ENCODE measurements at places on chromosomes 1 and 21.

GRCh38 chr1:15329104-15329820, 80.4 kb upstream of the EFHD2 start:
- peaks cover 9% of the 10 kb centered on the region for H3K4me1 ChIP-seq
- H3K4me3 ChIP-seq: no peak overlapping the region
- DNase-seq: no peak
- no peak overlapping the region for H3K27ac ChIP-seq

DNA sequence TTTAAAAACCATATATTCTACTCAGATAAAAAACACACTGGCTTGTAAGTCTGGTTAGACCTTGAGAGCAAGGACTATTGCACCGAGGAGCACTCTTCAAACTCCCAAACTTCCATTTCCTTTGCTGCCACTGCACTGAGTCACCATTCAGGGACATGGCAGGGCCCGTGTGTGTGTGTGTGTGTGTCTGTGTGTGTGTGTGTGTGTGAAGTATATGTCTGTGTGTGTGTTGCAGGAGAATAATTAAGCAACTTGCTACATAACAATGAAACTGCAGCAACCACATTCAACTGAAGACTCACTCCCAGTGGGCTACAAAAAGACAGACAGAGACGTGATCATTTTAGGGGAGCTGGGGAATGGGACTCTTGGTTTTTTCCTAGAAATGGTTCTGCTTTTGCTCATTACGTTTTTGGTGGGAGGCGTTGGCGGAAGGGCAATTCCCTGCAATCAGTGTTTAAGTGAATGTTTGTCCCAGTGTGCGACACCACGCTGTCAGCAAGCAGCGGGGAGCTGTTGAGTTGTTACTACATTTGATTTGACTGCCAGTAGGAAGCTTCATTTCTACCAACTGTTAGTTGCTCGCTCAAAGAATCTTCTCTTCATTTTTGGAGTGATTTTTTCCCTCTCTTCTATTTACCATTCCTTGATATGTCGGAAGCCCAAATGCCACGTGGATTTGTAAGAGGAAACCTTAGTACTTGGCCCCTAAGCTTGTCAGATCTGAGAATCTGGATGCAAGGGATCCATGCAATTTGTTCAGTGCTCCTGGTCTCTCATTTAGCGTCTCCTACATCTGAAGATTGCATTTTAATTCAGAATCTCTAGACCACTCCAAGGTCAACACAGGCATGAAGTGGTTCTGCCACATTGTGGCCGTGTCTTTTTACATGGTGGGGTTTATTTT, 36.1 kb downstream of the ESRRG start:
- DNase-seq: no peak
- H3K36me3 ChIP-seq: no peaks in the 10 kb centered on the region
- no peak overlapping the region for H3K4me3 ChIP-seq
- H3K27me3 ChIP-seq: no peaks in the 10 kb centered on the region
- no peak overlapping the region for H3K27ac ChIP-seq
- H3K4me1 ChIP-seq: no peaks in the 10 kb centered on the region

- no peak for DNase-seq
- H3K4me3 ChIP-seq: no peak overlapping the region
- no peak overlapping the region for H3K27ac ChIP-seq
- no peaks in the 10 kb centered on the region for H3K27me3 ChIP-seq
Observed at GRCh38 chr1:164703960-164704411, 145.0 kb downstream of the PBX1 start.

DNA sequence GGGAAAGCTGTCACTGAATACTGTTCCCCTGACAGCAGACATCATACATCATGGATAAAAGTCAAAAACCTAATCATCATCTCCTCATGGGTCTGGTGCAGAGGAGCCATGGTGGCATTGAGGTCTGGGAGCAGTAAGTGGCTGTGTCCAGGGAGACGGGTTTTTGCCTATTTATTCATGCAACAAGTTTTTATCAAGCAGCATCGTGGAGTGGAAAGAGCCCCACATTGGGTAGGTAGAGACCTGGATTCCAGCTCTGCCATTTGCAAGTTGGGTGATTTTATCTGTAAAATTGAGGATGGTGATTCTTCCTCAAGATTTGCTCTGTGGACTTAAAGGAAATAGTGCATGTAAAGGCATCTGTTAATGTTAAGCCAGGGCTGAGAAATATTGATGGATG, 4.2 kb downstream of the CACHD1 start:
- no peak for DNase-seq
- H3K4me3 ChIP-seq: no peak overlapping the region

DNA sequence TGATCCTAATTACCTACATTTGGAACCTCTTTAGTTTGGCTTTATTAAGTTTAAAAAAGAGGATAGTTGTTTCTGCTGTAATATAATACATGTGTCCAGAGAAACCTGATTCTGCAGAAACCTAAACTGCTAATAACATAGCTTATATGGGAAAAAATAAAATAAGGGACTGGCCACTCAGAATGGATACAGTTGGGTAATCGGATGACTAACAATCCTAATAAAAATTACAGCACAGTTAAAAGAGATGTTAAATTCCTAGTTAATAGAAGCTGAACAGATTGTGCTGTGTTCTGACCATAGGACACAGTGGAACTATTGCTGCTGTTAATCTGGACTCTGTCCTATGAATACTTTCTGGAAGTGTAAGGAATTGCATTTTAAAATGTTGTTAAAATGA, 16.0 kb downstream of the ARV1 start:
- DNase-seq: no peak
- H3K4me3 ChIP-seq: no peak overlapping the region
- peaks cover 60% of the 10 kb centered on the region for H3K36me3 ChIP-seq
- H3K4me1 ChIP-seq: no peaks in the 10 kb centered on the region

DNA sequence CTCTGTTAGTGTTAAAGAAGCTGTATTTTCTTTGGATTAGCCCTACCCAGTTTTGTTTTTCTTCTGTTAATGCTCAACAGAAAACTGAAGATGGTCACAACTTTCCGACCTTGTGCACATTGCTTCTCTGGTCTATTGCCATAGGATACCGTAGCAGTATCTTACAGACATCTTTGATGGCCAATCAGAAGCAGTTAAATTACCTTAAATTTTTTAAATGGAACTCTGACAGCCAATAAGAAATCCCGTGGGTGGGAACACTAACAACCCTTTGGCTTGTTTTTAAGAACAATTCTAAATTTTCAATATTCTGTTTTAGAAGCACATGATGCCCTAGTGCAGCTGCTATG, 17.2 kb downstream of the NFYC start:
- peak overlapping the region; percentile 51 for H3K4me3 ChIP-seq
- H3K27me3 ChIP-seq: no peaks in the 10 kb centered on the region
- DNase-seq: no peak
- H3K4me1 ChIP-seq: peaks cover 24% of the 10 kb centered on the region
- peak overlapping the region; percentile 94 for H3K27ac ChIP-seq

- no peaks in the 10 kb centered on the region for H3K27me3 ChIP-seq
- H3K4me1 ChIP-seq: peaks cover 21% of the 10 kb centered on the region
- H3K36me3 ChIP-seq: no peaks in the 10 kb centered on the region
- no peak overlapping the region for H3K4me3 ChIP-seq
- no peak for DNase-seq
Observed at GRCh38 chr1:234544087-234544579, 65.2 kb upstream of the TARBP1 start.

- H3K27ac ChIP-seq: no peak overlapping the region
- no peaks in the 10 kb centered on the region for H3K27me3 ChIP-seq
- H3K4me3 ChIP-seq: no peak overlapping the region
- no peaks in the 10 kb centered on the region for H3K4me1 ChIP-seq
- no peaks in the 10 kb centered on the region for H3K36me3 ChIP-seq
Observed at GRCh38 chr1:3863231-3863935, 6.1 kb downstream of the DFFB start.

GRCh38 chr21:46610018-46610701, 5.3 kb upstream of the S100B start:
- no peaks in the 10 kb centered on the region for H3K27me3 ChIP-seq
- no peak overlapping the region for H3K27ac ChIP-seq
- no peaks in the 10 kb centered on the region for H3K4me1 ChIP-seq
- H3K36me3 ChIP-seq: no peaks in the 10 kb centered on the region
- DNase-seq: no peak
- H3K4me3 ChIP-seq: no peak overlapping the region

DNA sequence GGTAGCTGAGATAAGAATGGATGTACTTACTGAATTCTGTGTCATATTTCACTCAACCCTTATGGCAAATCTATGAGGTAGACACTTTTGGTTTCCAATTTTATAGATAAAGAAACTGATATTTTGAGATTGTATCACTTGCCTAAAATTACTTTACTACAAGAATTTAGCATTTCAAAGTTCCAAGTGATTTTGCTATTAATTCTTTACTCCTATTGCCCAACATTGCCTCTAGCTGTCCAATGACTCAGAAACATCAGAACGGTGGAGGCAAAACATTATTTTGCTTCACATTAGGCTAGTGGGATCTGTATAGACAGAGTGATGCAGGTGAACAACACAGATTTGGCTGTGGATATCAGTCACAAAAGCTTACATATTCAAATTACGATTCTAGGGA, 747.2 kb upstream of the NEGR1 start:
- H3K27me3 ChIP-seq: no peaks in the 10 kb centered on the region
- no peak overlapping the region for H3K27ac ChIP-seq
- H3K4me3 ChIP-seq: no peak overlapping the region
- H3K36me3 ChIP-seq: no peaks in the 10 kb centered on the region
- peaks cover 9% of the 10 kb centered on the region for H3K4me1 ChIP-seq

GRCh38 chr1:25608488-25609178, 8.0 kb upstream of the MAN1C1 start:
- no peak overlapping the region for H3K27ac ChIP-seq
- peak; percentile 78 for DNase-seq
- no peak overlapping the region for H3K4me3 ChIP-seq
- H3K4me1 ChIP-seq: peaks cover 2% of the 10 kb centered on the region

- no peak overlapping the region for H3K27ac ChIP-seq
- no peaks in the 10 kb centered on the region for H3K4me1 ChIP-seq
- no peaks in the 10 kb centered on the region for H3K27me3 ChIP-seq
- DNase-seq: peak; percentile 61
- no peaks in the 10 kb centered on the region for H3K36me3 ChIP-seq
Observed at GRCh38 chr21:42684109-42684916, 30.9 kb downstream of the PDE9A start.

DNA sequence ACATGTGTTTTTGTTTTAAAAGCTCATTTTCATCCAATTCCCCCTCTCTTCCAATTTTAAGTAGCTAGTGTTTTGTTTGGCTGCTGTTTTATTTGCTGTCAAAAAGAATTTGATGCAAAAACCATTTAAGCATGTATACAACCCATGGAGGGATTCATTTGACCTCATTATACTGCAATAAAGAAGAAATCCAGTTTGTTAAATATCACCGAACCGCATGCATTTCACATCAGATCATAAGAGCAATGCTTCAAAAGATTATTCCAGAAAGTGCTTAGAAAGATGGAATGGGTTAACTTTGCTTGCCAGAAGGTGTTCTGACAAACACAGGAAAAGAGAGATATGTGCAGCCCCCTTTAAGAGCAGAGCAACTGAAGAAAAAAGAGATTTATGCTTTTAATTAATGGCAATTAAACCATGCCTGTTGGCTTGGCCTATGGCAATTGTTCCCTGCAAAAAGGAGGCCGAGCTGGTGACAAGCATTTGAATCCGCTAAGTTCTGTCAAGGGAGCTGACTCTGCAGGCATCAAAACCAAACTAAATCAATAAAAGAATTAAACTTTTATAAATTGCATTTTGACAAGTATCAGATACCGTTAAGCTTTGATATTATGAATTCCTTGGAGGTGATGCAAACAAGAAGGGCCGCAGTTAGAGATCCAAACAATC, 14.4 kb upstream of the BARHL2 start:
- H3K4me3 ChIP-seq: no peak overlapping the region
- H3K4me1 ChIP-seq: no peaks in the 10 kb centered on the region
- no peaks in the 10 kb centered on the region for H3K36me3 ChIP-seq
- no peak for DNase-seq

- no peak overlapping the region for H3K27ac ChIP-seq
- H3K4me3 ChIP-seq: no peak overlapping the region
- H3K27me3 ChIP-seq: no peaks in the 10 kb centered on the region
- H3K4me1 ChIP-seq: peaks cover 26% of the 10 kb centered on the region
Observed at GRCh38 chr1:67634396-67634935, 50.5 kb upstream of the GADD45A start.

Measured in RWPE2 (cell line).